ENCODE measurements at places on chromosomes 5 and 9.

- DNase-seq: no peak
Observed at GRCh38 chr5:9230355-9230754, 315.5 kb downstream of the SEMA5A start.

- DNase-seq: no peak
Observed at GRCh38 chr5:135546912-135547311, 11.1 kb upstream of the NEUROG1 start.

DNA sequence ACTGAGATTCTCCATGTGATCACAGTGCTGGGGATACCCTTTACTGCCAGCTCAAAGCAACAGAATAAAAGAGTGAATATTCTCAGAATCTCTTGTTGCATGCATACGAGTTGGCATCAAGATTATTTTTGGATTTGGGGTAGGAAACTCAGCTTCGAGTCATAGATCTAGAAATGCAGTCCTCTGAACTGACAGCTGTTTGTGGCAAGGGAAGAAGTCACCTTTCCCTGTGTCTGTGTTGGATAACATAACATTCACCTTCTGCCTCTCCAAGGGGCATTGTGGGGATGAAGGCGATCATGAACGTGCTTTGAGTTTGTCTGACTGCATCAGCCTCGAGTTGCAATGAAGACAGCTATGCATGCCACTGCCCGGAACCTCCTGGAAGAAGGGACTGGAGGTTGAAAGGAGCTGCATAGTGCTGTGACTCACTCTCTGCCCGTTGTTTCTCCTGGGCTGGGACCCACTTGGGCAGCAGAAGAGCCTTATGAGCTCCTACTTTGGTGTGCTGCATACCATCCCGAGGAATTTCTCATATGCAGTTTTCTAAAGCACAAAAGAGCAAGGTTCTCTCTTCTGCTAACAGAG, 231.7 kb downstream of the ARHGAP26 start:
- peak; percentile 86 for DNase-seq

GRCh38 chr9:104921067-104921741, 6.8 kb downstream of the ABCA1 start:
- DNase-seq: no peak

DNA sequence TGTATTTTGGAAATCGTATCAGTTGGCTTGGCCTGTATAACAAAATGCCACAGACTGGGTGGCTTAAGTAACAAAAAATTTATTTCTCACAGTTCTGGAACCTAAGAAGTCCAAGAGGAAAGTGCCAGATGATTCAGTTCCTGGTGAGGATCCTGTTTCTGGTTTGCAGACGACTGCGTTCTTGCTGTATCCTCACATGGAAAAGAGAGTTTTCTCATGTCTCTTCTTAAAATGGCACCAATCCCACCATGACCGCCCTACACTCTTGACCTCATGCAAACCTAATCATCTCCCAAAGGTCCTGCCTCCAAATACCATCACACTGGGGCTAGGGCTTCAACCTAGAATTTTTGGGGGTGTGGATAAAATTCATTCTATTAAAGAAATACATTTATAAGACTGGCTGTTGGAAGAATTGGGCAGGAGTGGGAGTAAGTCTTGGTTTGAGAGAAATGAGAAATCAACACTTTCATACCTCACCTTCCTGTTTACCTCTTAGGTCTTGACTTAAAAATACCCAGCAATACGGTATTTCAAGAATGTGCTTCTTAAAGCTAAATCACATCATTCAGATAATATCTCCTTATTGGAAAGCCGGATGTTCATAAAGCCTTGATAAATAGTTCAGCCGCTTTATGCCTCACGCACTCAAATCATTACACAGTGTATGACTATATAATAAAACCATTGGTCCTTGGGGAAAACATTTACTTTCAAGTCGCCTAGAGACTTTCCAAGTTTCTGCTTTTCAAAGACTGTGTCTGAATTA, 28.7 kb downstream of the PTTG1 start:
- no peak for DNase-seq

- no peak for DNase-seq
Observed at GRCh38 chr9:137316012-137316981, 14.2 kb upstream of the NRARP start.

- DNase-seq: no peak
Observed at GRCh38 chr9:7879551-7880245, 80.1 kb upstream of the DMAC1 start.

DNA sequence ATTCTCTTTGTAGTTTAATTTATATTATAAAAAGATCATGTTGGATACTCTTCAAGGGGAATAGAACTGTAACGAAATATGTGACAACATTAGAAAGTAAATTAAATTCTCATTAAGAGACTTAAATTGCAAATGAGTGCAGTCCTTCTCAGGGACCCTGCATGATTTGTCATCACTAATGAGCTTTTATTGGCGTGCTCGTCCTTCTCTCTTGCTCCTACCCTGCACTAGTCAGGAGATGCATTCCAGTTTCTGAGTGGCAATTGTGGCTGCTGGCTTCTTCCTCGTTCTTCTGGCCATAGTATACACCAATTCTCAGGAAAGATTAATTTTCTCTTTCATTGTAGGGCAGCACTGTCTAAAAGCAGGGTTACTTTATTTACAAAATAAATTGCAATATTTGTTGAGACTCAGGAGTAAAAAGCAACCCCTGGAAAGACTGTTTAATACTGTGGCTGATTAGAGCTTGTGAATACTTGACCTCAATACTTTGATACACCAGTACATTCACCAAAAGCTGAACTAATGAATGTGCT, 376.3 kb upstream of the CHD1 start:
- DNase-seq: no peak

DNA sequence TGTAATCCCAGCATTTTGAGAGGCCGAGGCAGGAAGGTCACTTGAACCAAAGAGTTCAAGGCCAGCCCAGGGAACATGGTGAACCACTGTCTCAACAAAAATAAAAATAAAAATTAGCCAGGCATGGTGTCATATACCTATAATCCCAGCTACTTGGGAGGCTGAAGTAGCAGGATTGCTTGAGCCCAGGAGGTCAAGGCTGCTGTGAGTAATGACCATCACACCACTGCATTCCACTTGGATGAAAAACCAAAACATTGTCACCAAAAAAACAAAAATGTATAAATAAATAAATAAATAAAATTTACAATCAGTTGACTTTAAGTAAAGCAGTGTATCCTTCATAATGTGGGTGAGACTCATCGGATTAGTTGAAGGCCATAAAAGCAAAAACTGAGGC, 541.4 kb downstream of the CSNK1G3 start:
- no peak for DNase-seq

- DNase-seq: peak; percentile 25
Observed at GRCh38 chr5:170523142-170523551, 19.3 kb downstream of the KCNIP1 start.

GRCh38 chr5:66963559-66963971, 233.0 kb downstream of the CD180 start:
- DNase-seq: peak; percentile 9

DNA sequence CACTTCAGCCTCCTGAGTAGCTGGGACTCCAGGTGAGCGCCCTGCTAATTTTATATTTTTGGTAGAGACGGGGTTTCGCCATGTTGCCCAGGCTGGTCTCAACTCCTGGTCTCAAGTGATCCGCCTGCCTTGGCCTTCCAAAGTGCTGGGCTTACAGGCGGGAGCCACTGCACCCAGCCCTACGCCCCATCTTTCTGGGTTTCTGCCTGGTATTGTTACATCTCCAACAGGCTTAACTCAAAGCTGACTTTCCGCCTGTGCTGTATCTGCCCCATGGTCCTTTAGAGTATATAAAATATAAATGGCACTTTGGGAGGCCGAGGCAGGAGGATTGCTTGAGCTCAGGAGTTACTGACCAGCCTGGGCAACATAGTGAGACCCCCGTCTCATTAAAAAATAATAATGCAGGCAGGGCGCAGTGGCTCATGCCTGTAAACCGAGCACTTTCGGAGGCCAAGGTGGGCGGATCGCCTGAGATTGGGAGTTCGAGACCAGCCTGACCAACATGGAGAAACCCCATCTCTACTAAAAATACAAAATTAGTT, 36.5 kb upstream of the GLDC start:
- DNase-seq: peak; percentile 14

GRCh38 chr5:93570294-93571113, 10.5 kb downstream of the NR2F1-AS1 start:
- DNase-seq: no peak

GRCh38 chr9:20988671-20989315, 42.6 kb downstream of the HACD4 start:
- DNase-seq: no peak
